ENCODE measurements at places on chromosomes 7 and 10.

GRCh38 chr10:7153750-7154149 is 257.1 kb downstream of the SFMBT2 start:
- no peak for DNase-seq

DNA sequence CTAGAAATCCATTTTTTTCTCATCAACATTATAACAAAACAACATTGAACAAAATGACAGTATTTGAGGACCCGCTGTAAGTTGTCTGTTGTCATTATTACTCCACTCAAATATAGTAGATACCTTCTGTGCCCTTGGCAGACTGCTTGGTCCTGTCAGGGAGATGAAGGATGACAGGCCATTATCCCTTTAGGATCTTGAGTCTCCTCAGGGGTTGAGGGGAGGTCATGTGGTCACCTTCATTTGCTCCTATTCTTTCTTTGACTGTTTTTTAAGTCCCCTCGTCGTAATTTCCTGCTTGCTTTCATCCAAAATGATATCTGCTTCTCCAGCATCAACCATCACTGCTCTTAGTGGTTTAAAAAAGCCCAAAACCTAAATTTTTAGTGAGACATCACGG is 2.6 kb upstream of the PIP4K2A start:
- DNase-seq, result no peak

DNA sequence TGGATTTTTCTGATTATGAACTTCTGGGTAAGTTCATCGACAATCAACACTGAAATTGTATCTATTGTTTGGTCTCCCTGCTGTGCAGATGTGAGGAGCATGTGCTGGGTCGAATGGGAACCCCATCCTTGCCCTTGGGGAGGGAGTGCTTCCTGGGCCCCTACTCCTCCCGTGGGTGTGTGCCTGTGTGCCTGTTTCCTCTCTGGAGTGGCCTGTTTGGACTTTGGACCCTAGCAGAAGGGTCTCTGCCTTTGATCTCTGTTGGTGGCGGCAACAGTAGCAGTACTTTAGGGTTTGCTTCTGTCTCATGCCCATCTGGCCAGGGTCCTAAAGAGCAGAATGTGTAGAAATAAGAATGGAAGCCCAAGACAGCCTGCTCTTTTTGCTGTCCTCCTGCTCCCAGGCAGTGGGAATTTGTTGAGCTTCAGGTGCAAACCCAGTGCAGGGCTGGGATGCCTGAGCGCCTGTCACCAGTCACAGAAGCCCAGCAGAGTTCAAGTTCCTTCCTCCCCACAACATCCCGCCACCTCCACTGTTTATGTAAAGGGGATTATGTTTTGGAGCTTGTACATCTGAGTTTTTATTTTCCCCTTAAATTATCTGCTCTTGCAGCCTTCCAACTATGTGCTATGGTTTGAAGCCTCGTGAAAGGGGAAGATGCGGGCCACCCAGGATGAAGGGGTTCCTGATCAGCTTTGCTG is 1.5 kb upstream of the TACR2 start:
- DNase-seq, result no peak

DNA sequence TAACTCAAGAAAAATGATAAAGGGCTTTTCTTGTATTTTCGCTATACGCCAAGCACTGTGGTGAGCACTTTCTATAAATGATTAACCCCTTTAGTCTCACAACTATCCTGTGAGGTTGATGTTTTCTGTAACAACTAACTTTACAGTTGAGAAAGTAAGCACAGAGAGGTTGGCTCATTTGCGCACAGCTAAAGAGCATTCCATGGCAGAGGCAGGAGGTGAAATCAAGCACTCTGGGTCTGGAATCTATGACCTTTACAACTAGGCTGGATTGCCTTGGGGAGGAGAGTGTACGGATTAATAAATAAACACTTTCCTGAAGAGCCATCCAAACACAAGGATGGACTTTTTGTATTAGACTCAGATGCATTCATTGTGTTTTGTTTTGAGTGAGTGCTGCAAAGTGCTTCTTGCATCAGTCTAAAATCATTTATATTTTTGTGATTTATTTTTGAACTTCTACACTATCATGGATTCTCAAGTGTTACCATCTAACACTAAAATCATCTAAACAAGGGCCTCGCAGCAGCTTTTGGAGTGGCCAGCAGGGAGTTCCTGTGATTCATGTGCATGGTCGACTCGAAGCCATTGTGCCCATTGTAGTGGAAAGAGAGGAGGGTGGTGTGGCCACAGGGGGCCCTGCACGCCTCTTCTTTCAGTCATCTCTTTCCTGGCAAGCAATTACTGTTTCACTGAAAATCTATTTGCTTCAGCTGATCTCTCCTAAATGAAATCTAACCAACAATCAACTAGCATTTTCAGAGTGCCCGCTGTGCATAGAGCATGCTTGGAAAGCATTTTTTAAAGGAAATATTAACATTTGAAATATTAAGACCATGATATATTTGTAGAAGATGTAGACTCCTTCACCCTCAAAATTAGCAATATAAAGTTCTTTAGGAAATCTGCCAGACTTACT is 633.4 kb upstream of the COBL start:
- no peak for DNase-seq

- no peak for DNase-seq
Measured at GRCh38 chr10:94344522-94345122, 18.1 kb downstream of the NOC3L start.

DNA sequence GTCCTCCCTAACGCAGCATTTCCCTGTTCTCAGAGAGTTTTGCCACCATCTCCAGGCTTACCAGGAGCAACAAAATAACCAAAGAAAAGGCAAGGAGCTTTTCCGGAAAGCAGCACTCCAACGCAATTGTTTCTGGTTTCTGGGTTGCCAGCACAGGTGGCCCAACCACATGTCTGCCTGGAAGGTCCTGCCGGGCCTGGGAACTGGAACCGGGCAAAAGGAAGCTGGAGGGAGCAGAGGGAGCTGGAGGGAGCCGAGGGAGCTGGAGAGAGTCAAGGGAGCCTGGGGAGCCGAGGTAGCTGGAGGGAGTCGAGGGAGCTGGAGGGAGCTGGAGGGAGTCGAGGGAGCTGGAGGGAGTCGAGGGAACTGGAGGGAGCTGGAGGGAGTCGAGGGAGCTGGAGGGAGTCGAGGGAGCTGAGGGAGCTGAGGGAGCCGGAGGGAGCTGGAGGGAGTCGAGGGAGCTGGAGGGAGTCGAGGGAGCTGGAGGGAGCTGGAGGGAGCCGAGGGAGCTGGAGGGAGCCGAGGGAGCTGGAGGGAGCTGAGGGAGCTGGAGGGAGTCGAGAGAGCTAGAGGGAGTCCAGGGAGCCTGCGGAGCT is 54.6 kb downstream of the STK32C start:
- DNase-seq, result no peak

DNA sequence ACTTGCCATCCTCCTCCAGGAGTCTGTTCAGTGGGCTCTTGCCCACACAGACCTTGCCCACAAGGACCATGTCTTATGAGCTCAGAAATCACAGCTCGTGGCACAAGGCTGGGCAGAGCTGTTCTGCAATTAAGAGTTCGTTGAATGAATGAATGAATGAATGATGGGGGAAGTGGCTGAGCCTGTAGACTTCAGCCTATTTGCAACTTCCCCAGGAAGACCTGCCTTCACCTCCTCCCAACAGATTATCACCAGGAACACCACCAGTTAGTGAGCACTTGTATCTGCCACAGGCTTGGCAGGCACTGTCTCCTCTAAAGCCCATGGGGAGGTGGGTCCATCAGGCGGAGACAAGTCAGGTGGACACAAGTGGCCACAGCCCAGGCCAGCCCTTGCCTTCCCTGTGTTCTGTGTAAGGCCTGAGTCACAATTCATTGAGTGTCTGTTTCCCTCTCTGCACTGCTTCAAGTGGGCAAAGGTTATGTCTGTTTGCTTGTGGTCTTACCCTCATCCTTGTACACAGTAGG is 1.8 kb upstream of the FGF8 start:
- DNase-seq, result no peak

GRCh38 chr7:150924369-150924781 is 53.7 kb downstream of the KCNH2 start:
- no peak for DNase-seq

GRCh38 chr7:4033996-4034395 is 648.1 kb upstream of the FOXK1 start:
- no peak for DNase-seq

DNA sequence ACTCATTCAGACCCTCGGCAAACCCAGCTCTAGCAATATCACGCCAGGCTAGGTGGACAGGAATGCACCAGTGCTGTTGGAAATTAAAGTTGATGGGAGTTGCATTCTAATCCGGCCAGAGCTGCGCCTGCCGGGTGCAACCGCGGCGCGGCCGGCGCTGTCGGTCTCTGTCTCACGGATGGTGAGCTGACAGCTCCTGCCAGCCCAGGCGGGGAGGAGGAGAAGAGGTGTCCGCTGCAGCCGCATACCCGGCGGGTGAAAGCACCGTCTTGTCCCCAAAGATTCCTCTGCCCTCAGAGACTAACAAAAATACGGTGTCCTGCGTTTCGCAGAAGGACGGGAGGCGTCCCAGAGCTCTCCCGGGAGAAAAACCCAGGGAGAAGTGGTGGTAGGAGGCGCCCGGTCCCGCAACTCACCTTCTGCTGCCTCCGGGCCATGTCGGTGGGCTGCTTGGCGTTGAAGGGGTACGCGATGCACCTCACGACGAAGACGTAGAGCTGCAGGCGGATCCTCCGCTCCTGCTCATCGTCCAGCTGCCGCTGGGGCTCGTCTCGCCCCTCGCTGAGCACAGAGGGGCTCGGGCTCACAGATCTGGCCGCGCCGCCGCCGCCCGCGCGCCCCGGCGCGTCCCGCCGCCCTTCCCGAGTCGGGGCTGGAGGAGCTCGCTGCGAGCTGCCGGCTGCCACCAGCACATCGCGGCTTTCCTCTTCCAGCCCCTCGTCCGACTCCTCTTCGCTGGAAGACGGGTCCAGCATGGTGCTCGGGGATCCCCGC is 490 bp downstream of the CADPS2 start:
- no peak for DNase-seq
